ENCODE measurements at places on chromosomes 11 and 22.
A peak's percentile ranks its signal among the peaks of the same experiment; 100 is the strongest.

GRCh38 chr11:48094643-48095339 lies 114.4 kb downstream of the PTPRJ start:
- DNase-seq: no peak

DNA sequence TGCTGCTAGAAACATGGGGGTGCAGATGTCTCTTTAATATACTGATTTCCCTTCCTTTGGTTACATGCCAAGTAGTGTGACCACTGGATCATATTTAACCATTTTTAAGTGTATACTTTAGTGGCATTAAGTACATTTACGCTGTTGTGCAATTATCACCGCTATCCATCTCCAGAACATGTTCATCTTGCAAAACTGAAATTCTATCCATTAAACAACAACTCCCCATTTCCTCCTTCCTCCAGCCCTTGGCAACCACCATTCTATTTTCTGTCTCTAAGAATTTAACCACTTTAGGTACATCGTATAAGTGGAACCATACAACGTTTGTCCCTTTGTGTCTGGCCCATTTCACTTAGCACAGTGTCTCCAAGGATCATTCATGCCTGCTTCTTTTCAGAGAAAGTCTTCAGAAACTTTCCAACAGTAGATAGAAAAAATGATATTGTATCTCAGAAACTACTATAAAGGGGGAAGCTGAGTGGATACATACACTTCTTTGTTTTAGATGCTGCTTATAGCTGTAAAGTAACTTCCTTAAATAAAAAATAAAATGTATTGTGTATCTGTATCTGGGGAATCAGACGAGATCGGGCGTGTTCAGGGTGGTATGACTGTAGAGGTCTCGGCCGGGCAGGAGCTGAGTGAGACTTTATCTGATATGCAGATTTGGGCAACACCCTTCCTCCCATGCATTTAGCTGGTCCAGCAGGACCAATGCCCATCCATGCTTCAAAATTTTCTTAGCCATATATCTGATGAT lies 44.6 kb upstream of the ZBED5 start:
- no peak for DNase-seq

GRCh38 chr11:61851113-61851899 lies 23.2 kb downstream of the FADS2 start:
- no peak for DNase-seq

DNA sequence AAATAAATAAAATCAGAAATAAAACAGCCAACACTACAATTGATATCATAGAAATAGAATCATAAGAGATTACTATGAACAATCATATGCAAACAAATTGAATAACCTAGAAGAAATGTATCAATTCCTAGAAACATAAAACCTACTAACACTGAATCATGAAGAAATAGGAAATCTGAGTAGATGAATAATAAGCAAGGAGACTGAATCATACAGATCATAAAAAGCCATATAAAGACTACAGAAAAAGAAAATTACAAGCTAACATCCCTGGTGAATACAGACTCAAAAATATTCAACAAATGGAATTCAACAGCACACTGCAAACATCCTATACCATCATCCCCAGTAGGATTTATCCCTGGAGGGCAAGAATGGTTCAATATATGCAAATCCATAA lies 135.6 kb downstream of the SBF2 start:
- DNase-seq: no peak

GRCh38 chr11:1077033-1077416 lies 2.4 kb downstream of the MUC2 start:
- DNase-seq: no peak

DNA sequence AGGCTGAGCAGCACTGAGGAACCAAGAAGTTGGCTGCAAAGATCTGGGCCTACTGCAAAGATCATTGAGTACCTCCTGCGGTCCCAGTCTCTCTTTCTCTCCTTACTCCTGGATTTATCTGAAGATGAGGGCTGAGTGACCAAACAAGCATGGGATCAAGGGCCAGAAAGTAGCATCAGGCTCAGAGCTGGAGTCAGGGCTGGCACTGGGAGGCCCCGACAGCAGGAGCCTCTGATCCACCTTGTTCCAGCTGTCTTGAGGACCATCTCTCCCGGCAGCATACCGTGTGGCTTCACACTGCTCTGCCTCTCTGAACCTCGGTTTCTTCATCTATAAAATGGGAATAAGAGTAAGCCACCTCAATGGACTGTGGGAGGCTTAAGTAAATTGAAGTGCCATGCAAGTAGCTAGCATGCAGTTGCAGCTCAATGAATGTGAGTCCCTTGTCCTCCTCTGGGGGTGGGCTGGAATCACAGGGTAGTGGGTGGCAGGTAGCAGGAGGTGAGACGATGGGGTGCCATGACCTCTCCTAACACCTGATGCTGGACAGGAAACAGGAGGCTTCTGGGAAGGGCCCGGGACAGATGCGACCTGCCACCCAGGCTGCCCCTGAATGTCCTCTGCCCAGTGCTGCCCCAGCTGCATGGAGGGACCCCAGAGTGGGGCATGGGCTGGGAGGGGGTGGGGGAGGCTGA lies 52.5 kb upstream of the PRDM11 start:
- DNase-seq: no peak

DNA sequence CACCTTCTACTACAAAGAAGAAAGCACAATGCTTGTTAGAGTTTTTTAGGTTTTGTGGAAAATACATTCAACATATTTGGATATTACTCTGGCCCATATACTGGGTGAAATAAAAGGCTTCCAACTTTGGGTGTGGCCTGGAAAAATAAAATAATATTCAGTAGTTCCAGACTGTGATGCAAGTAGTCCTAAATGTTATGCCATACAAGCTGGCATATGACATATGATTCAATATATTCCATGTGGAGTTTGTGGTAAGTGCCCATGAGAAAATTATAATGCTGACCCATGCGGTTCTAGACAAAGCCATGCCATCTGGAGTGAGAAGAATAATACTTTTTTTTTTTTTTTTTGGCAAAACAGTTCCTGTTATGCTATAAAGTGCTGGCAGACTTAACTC lies 683.3 kb downstream of the LUZP2 start:
- DNase-seq: no peak

GRCh38 chr11:66001942-66002647 lies at the start of the genes BANF1 and EIF1AD:
Gene BANF1, plus strand, starts transcription at chr11:66002503. Its CDS starts 748 bp downstream, at chr11:66003251.
Gene EIF1AD, minus strand, starts transcription at chr11:66002157. Its CDS starts 1,768 bp downstream, at chr11:66000389.
- DNase-seq: peak; percentile 76

- no peak for DNase-seq
Observed at GRCh38 chr22:29801153-29801552, 34.0 kb downstream of the UQCR10 start.

DNA sequence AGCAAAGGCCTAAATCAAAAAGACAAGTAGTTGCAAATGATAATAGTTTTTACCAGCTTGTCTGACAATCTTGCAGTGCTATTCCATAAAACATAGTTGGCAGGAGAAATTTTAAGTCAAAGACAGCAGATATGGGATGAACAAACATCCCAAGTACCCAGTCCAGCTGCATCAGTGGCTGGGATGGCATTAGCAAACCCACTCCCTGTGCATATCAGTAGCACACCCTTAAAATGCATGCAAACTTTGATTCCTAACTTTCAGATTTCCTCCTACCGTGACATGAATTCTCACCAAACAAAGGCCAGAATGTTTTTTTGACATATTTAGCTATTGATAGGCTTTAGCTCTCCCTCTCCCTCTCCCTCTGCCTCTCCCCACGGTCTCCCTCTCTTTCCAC lies 27.8 kb upstream of the CCDC86 start:
- no peak for DNase-seq

DNA sequence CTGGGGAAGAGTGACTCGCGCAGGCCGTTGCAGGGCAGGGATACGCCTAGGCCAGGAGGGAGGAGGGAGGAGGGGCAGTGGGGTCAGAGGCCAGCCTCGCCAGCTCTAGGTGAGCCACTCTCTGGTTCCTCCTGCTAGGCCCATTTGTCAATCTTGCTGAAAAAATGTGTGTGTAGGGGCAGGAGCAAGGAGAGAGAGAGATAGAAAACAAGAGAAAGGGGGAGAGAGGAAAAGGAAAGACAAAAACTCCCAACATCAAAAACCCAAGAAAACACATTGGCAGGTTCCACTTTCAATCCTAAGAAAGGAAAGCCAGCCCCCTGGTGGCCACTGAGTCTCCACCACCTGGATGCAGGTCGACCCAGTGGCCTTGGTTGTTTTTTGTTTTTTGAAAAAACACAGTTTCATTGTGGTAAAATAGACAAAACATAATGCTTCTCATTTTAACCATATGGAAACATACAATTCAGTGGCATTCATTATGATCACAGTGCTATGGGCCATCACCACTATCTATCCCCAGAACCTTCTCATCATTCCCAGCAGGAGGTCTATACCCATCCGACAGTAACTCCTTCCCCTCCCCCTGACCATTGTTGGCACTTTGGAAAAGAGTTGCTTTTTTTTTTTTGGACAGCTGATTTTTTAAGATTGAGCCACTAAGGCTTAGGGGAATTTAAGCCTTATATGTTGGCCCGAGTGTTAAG lies 10.9 kb downstream of the OMP start:
- no peak for DNase-seq

GRCh38 chr11:45262900-45263299 lies 23.2 kb downstream of the SYT13 start:
- no peak for DNase-seq

DNA sequence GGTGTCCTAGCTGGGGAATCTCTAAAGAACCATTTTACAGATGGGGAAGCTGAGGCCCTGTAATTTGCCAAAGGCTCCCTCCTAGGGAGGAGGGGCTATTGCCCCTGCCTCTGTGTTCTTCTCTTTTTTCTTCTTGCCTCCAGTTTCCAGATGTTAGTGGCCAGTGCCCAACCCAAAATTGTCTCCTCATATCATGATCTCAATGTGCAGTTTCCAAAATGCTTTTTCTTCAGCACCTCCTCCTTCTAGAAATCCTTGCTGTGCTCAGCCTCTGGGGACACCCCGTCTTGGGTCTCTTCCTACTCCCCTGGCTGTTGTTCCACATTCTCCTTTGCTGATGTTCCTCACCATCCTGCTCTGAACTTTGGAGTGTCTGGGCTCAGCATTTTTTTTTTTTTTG lies 9.5 kb upstream of the CHRM1 start:
- DNase-seq: no peak

- no peak for DNase-seq
Observed at GRCh38 chr11:45386972-45387371, 100.8 kb upstream of the SYT13 start.

- no peak for DNase-seq
Observed at GRCh38 chr11:107397357-107397756, 60.3 kb downstream of the CWF19L2 start.

Data from progenitor cell of endocrine pancreas (in vitro differentiated cells).